ENCODE measurements at places on chromosomes 7 and 10. TPM values are rescaled to one million over a fixed set of nuclear protein-coding genes. Genes with fewer than 3 reads are reported as not detected.

Gene H2BK1
- total RNA-seq: not detected

Gene GNAT3
- not detected for total RNA-seq

Gene MRPS33
- total RNA-seq: 24.9 TPM

Gene FOXP2
- total RNA-seq: 8.6 TPM

Gene PTEN
- 64.8 TPM for total RNA-seq

Gene CPXM2
- 4.9 TPM for total RNA-seq

Gene ENO4
- not detected for total RNA-seq

Gene PRSS2
- not detected for total RNA-seq

Gene RRP12
- 19.6 TPM for total RNA-seq

Gene CUBN
- total RNA-seq: 14.9 TPM

Gene VPS26A
- total RNA-seq: 28.5 TPM

Gene TMEM243
- total RNA-seq: 16.0 TPM

Gene R3HCC1L
- total RNA-seq: 17.6 TPM
